ENCODE measurements at places on chromosomes 7 and 10.

GRCh38 chr10:122186816-122187810, 84.0 kb upstream of the BTBD16 start:
- no peak for DNase-seq

- DNase-seq: no peak
These were observed 21.8 kb upstream of the DGKB start for GRCh38 chr7:14924398-14924797.

GRCh38 chr7:156379324-156380070, 261.1 kb upstream of the RNF32 start:
- no peak for DNase-seq

- no peak for DNase-seq
These were observed 42.4 kb downstream of the CCNY start for GRCh38 chr10:35378541-35379210.

DNA sequence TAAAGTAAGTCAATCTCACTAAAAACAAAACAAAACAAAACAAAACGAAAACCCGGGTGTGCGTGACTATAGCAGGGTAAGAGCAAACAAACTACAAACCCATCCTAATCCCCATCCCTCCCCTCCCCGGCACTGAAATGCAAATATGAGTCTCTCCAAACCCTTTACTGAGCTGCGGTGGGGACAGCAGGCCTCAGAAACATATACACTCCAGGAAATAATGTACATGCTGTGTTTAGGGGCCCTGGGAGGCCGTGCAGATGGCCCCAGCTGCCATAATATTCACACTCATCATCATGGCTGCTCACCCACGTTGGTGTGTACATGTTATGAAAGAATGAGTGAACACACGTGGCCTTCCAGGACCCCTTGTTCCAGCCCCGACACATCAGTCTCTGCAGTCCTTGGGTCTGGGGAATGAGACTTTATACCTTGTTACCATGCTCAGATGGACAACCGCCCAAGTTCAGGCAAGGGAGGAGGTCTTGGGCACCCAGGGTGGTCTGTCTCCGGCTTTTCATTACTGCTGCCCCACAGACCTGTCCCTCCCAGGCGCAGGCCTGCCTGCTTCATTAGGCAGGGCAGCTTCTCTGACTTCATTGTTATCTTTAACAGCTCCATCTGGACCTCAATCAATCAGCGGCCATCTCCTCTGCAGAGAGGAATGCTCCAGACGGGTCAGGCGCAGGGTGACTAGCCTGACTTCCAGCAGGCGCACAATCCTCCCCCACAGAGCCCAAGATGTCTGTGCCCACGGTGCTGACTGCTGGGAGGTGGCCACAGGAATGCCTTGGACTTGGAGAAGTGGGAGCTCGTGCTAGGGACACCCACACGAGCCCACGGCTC, 20.6 kb downstream of the HSPA12A start:
- no peak for DNase-seq

DNA sequence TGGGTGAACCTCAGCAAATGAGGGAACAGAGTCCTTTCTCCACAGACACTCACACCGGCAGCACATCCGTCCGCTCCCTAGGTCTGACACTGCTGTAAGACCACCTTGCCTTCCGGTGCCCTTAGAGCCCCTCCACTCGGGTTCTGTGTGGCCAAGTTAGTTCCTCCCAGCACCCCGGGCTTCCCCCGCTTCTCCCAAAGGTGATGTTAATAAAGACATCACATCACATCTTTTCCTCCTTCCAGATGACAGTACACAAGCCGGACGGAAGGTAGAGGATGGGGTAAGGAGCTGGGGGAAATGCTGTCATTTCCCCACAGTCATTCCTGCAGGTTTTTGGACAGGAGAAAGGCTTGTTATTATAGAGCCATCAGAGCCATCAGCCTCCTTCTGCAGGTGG, 42.3 kb downstream of the OAT start:
- no peak for DNase-seq

- no peak for DNase-seq
These were observed 81.0 kb downstream of the SAMD9 start for GRCh38 chr7:93036807-93037206.

GRCh38 chr7:42292991-42293521, 56.0 kb upstream of the GLI3 start:
- DNase-seq: no peak

DNA sequence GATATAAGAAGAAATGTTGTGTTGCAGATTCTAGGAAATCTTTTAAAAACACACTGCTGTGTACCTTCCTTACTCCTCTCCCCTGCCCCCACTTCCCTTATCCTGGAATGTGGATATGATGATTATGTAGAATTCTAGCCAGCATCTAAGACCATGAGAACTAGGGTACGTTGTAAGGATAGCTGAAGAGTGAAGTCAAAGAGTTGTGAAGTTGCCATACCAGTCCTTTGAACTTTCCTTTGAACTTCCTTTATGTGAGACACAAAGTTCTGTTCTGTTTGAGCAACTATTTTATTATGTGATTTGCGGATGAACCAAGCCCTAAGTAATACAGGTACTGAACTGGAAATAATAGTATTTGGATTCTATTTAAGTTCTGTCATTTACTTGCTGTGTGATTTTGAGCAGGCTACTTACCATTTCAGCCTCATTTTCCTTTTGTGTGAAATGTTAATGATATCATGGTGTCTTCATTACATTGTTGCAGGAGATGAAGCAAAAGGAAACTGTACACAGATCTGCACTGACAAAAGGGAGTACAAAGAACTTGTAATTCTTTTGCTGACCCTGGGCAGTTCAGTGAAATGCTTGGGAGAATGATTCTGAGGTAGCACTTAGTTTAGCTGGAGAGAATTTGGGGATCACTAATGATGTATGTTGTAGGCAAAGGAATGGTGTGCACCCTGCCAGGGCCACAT, 31.4 kb downstream of the RPA3 start:
- no peak for DNase-seq

- no peak for DNase-seq
These were observed 77.8 kb upstream of the IKZF1 start for GRCh38 chr7:50226669-50227068.

DNA sequence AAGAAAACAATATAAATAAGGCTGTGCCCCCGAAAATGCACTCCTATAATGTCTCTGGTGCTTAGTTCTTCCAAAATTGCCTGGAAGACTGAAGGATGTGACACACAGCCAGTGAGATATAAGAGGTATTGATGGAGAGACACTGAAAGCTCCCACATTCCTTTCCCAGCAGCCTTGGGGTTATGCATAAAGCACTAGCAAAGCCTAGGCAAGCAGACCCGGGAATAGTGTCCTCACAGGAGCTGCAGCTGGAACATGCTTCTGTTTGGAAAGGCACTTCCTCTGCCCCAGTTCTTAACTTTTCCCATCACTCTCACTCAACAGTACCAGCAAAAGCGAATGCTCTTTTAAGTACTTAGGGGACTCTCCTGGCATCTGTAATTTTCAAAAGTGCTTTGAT, 178.0 kb downstream of the AMPH start:
- no peak for DNase-seq

- DNase-seq: peak; percentile 73
These were observed 25.8 kb downstream of the TES start for GRCh38 chr7:116236020-116236630.

DNA sequence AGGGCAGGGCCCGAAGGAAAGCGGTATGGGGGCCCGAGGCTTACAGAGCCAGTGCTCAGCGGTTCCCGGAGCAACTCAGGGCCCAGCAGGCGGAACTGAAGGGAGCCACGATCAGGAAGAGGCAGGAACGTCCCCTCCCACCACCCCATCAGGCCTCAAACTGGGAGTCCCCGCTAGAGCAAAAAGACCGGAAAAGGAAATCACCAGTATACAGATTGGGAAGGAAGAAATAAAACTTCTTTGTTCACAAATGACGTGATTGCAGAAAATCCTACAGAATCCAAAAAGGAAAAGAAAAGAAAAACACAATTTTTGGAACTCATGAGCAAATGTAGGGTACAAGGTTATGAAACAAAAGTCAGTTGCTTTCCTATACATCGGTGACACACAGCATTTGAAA, 21.6 kb upstream of the ZFAND2A start:
- no peak for DNase-seq

GRCh38 chr10:49173201-49173772, 14.9 kb downstream of the TMEM273 start:
- no peak for DNase-seq

GRCh38 chr10:77001206-77001605, 636.4 kb downstream of the KCNMA1 start:
- no peak for DNase-seq

- no peak for DNase-seq
These were observed 52.1 kb upstream of the TMEM72 start for GRCh38 chr10:44858988-44859387.

GRCh38 chr10:127198721-127199120, 2.3 kb upstream of the INSYN2A start:
- DNase-seq: no peak

DNA sequence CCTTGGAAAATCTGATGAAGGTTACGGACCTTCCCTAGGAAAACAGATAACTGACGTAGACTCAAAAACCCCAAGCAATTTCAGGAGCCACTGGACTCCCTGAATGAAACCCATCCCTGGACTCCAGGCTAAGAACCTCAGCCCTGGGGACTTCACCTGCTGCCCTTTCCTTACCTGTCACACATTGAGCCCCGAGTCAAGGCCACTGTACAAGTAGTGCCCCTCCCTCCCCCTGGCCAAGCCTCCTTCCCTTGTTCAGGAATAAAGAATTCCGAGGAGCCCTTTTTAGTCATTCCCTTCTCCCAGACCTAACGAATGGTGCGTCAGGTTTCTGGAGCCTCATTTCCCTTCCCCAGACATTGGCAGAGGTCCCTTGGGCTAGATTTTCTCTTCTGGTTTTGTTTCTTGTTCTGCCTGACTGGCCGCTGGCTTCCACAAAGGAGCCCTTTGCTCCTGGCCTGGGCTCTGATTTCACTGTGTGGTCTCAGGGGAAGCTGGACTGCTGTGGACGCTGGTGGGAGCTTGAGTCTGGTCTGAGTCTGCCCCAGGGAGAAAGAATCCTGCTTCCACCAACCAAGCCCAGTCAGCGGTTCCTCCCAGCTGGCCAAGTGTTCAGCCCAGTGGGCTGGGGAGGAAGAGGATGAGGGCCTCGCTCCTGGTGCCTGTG, 31.7 kb downstream of the ZNF775 start:
- no peak for DNase-seq

DNA sequence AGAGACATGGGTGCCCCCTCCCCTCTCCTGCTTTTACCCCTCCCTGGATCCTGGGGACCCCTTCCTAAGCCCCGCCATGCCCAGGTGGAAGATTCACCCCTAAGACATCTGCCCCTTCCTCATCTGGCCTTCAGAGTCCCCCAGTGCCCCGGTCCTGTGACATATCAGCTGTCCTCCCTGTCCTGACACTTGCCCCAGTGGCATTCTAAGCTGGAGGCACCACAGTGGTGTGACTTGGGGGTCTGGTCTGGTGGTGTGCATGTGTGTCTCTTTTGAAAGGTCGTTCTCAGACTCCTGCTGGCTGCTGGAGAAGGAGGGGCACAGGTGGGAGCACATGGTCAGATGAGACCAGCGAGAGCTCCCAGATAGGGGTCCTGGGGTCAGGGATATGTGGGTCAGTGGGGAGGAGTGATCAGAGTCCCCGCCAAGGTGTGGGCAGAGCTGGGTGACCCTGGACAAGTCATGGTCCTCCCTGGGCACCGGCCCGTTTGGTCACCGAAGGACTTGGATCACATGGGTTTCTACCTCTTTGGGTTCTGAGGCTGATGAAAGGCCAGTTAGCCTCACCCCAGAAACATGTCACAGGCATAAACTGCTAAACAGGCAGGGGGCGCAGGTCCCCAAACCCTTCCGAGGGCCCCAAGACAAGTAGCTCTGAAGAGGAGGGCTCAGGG, 645 bp upstream of the TFR2 start:
- no peak for DNase-seq

- no peak for DNase-seq
These were observed 1.3 kb downstream of the TRPV6 start for GRCh38 chr7:142884286-142884640.

DNA sequence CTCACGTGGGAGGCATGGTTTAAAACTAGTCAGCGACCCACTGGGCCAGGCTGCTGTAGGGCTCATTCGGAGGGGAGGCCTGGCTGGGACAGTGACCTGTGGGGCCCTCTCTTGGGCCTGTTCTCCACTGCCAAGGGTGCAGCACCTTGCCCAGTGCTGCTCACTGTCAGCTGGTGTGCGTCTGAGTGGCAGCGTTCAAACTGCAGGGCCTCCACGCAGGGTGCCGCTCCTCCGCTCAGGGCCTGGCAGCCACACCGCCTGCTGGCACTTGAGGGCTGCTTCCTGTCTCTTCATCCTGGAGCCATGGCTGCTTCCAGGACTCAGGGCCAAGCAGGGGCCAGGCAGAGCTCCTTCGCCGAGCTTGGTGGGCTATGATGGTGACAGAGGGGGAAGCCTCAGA, 18.3 kb downstream of the ADAMTS14 start:
- DNase-seq: no peak

DNA sequence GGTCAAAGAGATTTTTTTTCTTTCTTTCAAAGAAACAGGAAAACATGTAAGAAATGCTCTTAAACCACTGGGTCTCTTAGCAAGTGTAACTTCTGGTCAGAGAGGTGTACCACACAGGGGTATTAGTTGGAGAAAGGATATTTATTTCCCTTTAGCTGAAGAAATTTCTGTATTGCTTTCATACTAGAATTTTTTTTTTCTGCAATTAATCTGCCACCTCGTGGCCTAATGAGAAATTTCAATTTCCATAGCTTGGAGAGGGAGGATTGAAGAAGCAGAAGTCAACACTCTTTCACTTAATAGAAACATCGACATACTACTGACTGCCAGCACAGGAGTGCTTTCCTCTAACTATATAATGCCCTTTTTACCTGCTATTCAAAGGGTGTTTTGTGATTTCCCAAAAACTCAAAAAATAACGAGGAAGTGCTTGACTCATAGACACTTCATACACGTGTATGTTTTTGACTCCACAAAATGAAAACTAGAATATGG, 177.6 kb upstream of the NAMPT start:
- DNase-seq: no peak

GRCh38 chr7:7395785-7396184, 139.9 kb downstream of the COL28A1 start:
- no peak for DNase-seq

GRCh38 chr7:53446170-53446569, 410.7 kb downstream of the POM121L12 start:
- no peak for DNase-seq

GRCh38 chr10:110868981-110869380, 2.7 kb upstream of the PDCD4 start:
- no peak for DNase-seq

GRCh38 chr7:142094861-142095260, 16.7 kb upstream of the MGAM2 start:
- no peak for DNase-seq

GRCh38 chr7:135978624-135979023, 1.5 kb upstream of the MTPN start:
- DNase-seq: no peak

- DNase-seq: no peak
These were observed 151.9 kb downstream of the NEURL1 start for GRCh38 chr10:103645141-103646054.

GRCh38 chr10:5504146-5505072, 5.0 kb upstream of the CALML5 start:
- DNase-seq: no peak

- DNase-seq: no peak
These were observed 442.3 kb upstream of the PFKP start for GRCh38 chr10:2625094-2625493.

Measured in SK-N-MC (cell line).